ENCODE measurements at places on chromosomes 1 and 21.

- DNase-seq = no peak
Measured at GRCh38 chr1:169091480-169091941, 15.0 kb upstream of the ATP1B1 start.

- DNase-seq = no peak
Measured at GRCh38 chr1:177249231-177249630, 78.5 kb downstream of the BRINP2 start.

DNA sequence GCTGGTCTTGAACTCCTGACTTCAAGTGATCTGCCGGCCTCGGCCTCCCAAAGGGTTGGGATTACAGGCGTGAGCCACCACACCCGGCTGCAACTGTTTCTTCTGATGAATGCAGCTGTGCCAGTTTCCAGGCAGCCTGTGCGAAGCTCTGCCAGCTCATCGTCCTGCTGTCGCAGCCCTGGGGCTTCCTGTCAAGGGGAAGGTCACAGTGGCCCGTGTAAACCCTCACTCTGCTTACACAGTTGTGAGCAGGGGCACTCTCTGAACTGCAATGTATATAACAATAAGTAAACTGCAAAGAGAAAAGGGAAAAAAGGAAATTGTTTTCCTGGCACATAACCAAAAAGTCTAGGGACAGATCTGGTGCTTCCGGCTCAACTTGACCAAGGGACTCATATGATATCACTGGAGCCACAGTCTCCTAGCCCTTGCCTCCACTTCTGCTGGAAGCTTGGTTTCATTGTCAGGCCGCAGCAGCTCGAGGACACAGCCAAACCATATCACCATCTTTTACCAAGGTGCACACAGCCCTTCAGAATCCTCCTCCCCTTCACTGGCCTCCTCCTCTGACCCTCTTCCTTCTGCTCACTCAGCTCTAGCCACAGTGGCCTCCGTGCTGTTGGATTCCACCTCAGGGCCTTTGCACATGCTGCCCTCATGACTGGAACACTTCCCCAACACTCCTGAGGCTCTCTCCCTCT, 22.8 kb upstream of the LBR start:
- DNase-seq = no peak

DNA sequence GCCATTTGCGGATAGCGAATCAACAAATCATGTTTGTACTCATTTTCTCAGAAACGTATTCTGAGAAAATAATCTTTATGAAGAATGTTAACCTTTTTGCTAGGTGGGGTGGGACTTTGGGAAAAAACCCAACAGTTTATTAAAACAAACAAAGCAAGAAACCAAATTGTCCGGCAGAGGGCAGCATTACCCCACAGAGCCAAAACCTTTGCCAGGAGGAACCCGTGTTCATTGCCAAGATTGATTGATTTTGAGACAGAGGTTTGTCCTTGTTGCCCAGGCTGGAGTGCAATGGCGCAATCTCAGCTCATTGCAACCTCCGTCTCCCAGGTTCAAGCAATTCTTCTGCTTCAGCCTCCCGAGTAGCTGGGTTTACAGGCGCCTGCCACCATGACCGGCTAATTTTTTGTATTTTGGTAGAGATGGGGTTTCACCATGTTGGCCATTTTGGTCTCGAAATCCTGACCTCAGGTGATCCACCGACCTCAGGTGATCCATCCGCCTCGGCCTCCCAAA, 70.8 kb upstream of the RHOU start:
- peak; percentile 20 for DNase-seq

Data from amniotic stem cell (primary cell).